Femur (tissue), 1 donor: ENCODE measurements at places on chromosomes 5 and 9.

- peak; percentile 95 for DNase-seq
Measured at GRCh38 chr5:157858527-157859226, at the start of gene CLINT1. CLINT1 (minus strand) TSS chr5:157859145; CDS start chr5:157858970, 175 bp downstream.

DNA sequence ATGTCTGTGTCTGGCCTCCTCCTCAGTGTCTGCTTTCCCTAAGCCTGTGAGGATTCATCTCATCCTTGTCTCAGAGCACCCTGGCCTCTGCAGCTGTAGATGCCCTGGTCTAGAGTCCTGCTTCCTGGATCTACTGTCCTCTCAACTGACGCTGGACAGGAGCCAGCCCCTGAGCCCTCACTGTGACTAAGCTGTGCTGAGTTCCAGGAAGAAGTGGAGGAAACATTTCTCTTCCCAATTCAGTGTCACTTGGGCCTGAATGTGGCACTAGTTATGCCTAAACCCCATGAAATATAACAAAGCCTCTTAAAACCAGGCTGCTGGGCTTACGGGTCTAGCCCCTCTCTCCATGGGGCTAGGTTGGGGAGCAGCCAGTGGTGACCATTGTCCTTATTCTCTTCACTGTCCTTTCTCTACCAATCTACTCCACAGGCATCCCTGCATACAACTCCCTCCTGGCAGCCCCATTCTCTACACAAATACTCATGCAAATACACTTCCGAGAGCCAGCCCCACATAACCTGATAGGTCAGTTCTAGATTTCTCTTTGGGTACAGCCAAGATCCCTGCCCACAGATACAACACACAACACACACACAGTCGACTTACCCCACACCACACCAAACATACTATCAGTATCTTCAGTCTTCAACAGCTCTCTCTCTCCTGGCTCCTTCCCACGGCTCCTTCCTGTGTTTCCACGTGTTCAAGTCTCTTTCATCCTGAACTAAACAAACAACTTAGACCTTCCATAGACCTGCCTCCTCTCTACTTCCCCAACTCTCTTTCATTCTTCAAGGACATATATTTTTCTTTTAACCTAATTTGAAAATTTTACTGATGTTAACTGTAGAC, 220.8 kb downstream of the SNX18 start:
- DNase-seq: peak; percentile 37

- no peak for DNase-seq
Measured at GRCh38 chr5:67659288-67659687, 462.7 kb upstream of the CD180 start.

DNA sequence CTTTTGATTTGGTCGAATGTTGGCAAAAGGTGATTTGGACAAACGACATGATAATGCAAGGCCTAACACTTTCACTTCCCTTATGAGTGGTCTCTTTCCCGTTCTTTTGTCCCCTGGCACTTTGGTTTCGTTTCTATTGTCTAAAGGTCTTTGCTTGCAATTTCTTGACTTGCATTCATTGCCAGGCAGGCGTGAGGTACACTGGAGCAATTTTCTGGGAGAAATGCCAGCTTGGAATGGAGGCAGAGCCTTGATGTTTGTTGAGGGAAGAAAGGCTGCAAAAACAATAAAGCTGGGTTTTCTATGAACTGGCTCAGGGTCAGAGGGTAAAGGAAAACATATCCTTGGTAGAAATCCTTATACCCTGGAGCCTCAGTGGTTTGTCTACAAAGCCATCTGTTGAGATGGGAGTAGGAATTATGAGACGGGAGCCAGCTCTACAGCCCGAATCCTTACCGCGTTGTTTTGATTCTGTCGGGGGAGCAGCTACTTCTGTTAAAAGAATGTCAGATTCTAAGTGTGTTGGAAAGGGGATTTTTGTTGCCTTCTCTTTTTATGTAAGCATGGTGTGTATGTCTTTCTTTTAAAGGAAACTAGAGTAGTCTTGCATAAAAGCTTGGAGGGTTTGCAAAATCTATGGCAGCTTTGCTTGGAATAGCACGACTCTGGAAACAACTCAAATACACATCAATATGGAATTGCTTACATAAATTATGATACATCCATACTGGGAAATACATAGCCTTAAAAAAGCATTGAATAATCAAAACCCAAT, 158.9 kb downstream of the RMI1 start:
- peak; percentile 77 for DNase-seq

GRCh38 chr5:39214912-39215709, 4.3 kb downstream of the FYB1 start:
- DNase-seq: no peak

DNA sequence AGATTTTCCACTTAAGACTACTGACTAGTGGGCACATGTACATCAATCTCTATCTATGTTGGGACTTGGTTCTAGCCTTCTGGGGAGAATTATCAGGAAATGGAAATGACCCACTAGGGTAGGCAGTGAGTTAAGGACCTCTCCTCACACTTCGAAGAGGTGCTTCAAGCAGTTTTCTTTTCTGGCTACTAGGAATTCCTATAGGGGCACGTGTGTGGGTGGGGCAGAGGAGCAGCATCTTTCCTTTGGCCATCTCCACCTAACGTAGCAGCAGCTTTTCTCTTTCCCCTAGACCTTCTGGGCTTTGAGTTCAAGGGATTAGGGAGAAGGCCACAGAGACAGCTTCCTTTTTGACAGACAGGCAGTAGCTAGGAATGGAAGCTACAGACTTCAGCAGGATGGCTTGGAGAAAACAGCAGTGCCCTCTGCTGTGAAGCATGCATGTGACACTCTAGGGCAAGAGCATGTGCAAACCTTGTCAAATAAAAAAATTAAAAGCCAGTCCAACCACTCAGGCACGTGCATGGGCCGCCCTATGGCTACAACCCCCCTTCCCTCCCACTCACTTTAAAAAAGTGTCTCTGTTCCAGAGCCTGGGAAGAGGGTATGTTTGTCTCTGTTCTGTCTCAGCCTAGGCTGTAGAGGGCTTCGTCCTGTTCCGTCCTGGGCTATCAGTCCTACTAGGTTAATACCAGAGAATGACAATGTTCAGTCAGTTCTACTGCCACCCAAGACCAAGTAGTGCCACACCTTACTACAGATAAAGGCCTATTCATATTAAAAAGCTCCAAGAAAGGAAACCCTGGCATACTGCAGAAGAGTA, 8.7 kb upstream of the GFRA3 start:
- peak; percentile 31 for DNase-seq

- DNase-seq: no peak
Measured at GRCh38 chr5:158511454-158511853, 588.3 kb downstream of the EBF1 start.

- peak; percentile 65 for DNase-seq
Measured at GRCh38 chr9:34559624-34560455, 29.7 kb downstream of the CNTFR start.

- no peak for DNase-seq
Measured at GRCh38 chr5:175842951-175843793, 28.2 kb upstream of the CPLX2 start.

DNA sequence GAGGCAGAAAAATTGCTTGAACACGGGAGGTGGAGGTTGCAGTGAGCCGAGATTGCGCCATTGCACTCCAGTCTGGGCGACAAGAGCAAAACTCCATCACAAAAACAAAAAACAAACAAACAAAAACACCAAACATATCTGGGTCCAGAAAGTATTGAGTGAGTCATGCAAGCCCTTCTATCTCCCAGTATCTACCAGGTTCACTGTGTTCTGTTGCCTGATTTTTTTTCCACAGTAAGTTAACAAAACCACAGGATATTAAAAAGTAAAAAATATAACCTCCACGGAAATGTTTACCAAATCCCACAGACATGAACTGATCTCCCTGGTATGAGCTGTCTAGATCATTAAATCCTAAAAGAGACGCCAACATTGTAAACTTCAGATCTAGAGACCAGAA, 94.4 kb downstream of the ANKH start:
- no peak for DNase-seq

GRCh38 chr9:131982671-131983239, 96.9 kb downstream of the MED27 start:
- DNase-seq: no peak

- DNase-seq: no peak
Measured at GRCh38 chr9:133519693-133520092, 5.1 kb downstream of the MYMK start.

GRCh38 chr5:168401226-168401625, 85.0 kb upstream of the RARS1 start:
- no peak for DNase-seq

DNA sequence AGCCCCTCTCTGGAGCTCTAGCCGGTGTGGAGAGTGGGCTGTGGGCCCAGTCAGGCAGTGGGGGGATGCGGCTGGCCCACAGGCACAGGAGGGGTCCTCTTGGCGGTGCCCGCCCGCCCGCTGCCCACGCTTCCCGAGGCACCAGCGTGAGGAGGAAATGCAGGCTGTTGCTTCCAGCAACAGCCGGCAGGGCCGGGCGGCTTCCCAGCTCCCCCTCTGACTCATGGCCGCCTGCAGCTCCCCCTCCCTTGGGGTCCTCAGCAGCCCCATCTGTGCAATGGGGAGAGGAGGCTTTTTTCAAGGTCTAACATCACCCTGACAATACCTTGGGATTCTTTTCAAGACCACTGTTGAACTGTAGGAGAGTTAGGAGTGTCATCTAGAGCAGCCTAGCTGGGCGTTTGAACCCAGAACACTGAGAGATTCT, 10.4 kb downstream of the CXXC5 start:
- peak; percentile 63 for DNase-seq

DNA sequence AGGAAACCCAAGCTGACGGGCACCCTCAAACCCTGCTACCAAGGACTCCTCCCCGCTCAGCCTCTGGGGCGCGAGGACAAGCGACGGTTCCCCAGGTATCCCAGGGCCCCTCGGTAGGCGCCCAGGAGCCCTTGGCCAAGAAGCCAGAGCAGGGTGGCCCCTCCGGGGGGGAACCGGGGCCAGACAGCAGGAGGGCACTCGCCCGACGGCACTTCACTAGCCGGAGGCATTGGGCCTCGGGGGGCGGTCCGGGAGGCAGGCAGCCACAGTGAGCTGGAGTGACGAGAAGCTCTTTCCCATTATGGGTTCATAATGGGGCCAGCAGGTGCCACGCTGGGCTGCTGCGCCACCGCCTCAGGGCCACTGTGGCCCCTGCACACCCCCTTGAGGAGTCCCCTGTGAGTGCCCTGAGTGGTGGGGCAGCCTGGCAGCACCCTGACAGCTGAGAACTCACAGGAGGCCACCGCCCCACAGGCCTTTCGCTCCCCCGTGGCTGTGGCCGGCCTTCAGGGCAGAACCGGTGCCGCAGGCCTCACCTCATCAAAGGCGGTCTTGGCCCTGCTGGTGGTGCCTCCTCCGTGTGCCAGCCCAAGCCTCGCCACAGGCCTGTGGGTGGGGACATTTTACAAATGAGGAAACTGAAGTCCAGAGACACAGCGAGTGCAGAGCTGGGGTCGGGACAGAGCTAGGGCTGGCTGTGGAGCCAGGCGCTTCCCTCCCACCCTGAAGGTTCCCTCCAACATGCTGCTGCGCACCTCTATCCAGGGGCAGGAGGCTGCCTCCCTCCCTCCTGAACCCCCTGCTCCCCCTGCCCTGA, 68.7 kb downstream of the PSMB7 start:
- DNase-seq: no peak

DNA sequence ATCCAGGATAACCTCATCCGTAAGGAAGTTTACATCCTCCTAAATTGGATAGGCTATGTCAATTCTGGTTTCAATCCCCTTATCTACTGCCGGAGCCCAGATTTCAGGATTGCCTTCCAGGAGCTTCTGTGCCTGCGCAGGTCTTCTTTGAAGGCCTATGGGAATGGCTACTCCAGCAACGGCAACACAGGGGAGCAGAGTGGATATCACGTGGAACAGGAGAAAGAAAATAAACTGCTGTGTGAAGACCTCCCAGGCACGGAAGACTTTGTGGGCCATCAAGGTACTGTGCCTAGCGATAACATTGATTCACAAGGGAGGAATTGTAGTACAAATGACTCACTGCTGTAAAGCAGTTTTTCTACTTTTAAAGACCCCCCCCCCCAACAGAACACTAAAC, 1.3 kb downstream of the ADRB2 start:
- DNase-seq: no peak

GRCh38 chr5:139190125-139190524, 8.0 kb downstream of the SIL1 start:
- DNase-seq: no peak

DNA sequence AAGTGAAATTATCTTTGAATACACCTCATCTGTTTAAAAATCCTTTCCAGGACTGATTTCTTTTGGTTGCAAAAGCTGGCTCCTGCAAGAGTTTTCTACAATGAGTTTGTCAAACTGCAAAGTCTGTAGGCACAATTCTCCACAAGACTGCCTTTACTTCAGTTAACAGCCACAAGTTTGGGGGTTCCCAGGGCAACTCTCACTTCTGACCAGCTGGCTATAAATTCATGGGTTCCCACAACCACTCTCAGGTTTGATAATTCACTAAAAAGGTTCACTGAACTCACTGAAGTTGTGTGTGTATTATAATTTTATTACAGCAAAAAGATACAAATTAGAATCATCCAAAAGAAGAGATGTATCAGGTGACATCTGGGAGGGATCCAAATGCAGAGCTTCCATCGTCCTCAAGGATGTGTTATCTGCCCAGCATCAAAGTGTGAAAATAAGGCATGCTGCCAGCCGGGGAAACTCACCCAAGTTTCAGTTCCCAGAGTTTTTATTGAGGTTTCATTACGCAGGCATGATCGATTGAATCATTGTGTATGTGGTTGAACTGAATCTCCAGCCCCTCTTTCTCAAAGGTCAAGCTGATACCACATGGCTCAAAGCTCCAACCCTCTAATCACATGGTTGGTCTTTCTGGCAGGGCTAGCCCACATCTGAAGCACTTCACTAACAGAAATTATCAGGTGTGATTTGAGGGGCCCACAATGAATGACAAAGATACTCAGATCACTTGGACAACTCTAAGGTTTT, 19.0 kb upstream of the PSIP1 start:
- DNase-seq: no peak

DNA sequence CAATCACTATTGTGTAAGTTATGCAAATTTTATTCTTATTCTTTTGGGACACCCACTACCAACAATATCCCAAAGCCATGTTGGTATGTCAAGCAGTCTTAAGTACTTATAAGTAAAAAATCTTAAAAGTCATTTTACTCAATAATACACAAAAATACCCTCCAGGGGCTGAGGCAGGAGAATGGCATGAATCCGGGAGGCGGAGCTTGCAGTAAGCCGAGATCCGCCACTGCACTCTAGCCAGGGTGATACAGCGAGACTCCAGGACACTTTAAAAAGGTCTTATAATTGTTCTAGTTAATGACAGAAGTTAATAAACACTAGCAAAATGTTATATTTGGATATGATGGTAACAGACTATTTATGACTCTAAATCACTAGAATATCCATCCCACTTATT, 16.8 kb downstream of the CLINT1 start:
- DNase-seq: no peak
